Hippocampal formation (tissue), 2 donors: ENCODE measurements at places on chromosomes 12 and 14.

GRCh38 chr12:32671930-32672780 is 6.9 kb upstream of the DNM1L start:
- peak; percentile 81 for DNase-seq

DNA sequence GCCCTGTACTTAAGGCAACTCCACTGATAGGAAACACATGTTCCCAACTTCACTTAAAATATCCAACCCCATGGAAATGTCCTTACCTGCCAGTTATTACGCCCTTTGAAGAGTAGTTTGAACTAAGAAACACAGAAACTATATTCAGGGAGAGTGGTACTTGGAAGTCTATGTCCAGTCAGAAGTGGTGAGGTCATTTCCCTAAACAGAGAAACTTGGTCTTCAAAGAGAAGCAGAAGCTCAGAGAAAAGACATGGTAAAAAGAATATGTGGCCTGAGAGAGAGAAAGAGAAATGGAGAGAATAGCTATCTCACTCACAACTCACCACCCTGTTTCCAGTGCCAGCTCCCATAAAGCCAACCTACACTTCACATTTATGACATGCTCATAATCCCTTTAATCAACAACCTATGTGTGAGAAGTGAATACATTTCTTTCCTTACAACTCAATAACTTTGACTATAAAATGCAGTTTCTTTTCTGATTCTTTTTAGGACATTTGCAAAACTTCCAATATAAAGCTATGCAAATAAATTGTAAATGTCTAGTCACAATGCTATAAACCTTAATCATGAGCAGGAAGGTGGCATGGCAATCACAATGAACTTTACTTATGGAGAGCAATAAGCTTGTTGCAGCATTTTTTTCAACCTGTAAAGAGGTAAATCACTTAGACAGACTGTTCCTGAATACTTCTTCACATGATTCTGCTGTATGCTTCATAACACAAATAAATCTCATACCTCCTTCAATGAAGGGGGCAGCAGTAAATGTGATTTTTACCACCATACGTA is 67.1 kb downstream of the CPNE8 start:
- DNase-seq = no peak

DNA sequence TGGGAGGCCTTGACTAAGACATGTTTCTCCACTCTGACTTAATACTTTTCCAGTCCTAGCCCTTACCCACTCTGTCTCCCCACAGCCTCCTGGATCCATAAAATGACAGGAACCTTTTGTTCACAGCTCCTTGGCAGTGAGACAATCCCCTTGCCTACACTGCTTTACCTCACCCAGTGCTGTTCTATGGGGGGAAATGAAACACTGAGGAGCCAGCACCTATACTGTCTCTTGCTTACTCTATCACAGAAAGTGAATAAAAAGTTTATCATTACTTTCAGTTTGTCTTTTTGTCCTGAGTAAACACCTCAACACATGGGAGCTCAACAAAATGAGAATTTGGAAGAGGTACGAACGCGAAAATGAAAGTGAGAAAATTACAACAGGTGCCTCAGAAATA is 127.2 kb upstream of the DAAM1 start:
- no peak for DNase-seq

- no peak for DNase-seq
Measured at GRCh38 chr12:52956987-52957386, 8.1 kb downstream of the KRT18 start.

DNA sequence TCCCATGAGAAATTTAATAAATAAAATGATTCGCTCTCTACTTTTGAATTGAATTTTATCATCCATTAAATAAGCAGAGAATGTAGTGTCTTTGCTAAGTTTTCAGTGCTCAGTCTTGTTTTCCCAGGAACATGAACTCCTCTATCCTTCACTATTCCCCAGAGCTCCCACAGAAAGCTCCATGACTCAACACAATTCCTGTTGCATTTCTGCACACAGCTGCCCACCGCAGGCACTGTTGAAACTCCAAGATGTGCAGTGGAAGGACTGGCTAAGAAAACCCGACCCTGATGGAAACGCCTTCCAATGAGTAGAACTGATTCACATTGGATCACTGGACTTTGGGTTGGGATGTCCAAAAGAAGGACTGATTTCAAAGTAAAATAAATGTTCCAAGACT is 202.4 kb upstream of the AMIGO2 start:
- DNase-seq = no peak

DNA sequence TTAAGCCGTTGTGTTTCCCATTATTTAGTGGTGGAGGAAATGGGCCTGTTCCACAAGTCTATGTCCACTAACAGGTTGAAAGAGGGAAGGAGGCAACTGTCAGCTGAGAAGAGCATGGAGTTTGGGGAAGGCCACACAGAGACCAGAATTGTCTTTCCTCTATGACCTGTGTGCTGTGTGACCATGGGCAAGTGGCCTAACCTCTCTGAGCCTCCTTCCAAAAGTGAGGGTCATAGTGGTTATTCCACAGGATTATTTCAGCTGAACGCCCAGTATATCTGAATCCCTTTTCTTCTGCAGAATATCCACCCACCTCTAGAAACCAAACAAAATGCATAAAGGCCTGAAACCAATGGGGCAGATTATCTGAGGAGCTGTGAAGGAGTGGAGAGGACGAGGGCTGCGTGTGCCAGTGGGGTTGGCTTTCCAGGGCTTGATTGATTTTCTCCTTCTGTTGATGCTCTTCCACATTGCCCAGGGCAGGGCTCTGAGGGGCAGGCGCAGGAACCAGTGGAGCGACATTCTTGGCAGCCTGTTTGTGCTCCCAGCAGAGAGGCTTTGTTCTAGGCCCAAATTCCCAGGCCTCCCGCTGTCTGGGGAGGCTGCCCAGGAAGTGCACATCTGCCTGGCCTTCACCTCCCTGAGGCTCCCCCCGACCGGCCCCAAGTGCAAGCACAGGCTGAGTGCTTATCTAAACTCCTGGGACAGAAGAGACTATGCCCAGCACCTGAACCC is 452.7 kb downstream of the BCL11B start:
- DNase-seq = no peak

DNA sequence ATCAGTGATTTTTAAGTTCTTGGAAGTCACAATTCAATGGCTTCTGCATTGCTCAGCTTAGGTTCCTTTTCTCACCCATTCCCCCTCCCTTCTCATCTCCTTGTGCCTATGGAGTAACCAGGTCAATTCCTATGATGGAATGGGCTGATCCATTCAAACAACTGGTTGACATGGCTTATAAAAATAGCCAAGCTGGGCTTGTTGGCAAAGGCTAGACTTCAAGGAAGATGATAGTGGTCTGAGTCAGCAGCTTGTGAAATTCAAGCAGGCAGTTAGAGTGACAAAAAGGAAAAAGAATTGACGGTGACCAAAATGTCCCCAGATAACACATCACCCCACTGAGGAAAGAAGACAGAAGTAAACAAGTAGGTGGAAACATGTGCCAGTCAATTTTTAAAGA is 119.9 kb upstream of the PCED1B start:
- DNase-seq = no peak

DNA sequence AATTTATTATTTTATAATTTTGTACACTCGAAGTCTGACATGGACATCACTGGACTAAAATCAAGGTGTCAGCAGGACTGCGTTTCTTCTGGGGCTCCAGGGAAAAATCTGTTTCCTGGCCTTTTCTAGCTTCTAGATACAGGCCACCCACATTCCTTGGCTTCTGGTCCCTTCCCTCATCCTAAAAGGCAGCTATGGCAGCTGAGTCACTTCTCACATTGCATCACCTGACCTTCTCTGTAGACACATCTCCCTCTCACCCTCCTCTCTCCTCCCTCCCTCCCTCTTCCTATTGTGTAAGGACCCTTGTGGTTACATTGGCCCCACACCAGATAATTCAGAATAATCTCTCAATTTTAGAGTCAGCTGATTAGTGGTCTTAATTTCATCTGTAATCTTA is 92.4 kb downstream of the RPS6KA5 start:
- no peak for DNase-seq

DNA sequence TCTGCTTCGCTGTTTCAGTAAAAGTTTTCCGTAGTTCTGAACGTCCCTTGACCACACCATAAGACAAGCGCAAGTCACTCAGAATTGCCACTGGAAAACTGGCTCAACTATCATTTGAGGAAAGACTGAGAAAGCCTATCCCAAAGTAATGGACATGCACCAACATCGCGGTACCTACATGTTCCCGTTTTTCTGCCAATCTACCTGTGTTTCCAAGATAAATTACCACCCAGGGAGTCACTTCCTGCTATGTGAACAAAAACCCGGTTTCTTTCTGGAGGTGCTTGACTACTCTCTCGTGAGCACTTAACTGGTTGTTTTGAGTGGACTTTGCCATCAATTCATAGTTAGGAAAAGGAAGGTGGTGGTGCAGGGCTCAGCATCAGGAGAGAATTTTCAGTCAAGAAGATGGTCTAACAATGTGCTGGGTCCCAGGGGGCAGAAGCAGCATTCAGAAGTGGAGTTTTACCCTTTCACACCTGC is 1.4 kb downstream of the EGLN3 start:
- no peak for DNase-seq

DNA sequence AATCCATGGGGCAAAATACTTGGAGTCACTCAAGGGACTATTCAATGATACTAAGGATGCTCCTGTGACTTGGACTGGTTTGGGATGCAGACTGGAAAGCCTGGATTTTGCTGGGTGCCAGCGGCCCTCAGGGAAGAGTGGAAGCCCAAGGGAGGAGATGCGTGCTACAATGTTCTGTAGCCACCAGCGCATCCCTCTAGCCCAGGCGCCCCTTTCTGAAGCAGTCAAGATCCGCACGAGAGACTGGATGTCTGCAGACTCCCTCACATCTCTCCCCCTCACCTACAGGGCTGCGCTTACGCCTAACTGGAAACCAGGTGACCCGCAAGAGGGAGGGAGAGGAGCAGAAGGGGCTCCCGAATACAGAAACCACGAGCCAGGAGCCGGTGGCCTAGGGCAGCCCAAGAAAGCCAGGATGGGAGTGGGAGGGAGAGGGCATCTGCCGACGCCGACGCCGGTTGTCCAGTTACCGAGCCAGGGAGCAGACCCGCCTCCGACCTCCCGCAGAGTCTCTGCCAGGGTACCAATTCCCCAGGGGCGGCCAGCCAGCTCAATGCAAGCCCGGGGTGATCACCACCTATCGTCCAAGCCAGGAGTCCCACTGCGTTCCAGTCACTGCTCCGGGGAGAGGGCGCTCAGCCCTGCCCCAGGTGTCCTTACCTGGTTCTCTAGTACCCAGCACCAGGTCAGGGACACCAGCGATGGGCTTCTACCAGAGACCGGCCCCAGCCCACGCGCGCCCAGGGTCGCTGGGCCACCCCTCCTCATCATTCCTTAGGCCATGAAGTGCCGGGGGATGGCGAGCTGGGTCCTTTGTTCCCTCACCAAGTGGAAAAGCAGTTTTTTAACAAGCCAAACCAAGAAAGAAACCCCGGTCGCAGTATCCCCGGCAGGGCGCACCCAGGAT is 1.2 kb downstream of the NTN4 start:
- DNase-seq = no peak

DNA sequence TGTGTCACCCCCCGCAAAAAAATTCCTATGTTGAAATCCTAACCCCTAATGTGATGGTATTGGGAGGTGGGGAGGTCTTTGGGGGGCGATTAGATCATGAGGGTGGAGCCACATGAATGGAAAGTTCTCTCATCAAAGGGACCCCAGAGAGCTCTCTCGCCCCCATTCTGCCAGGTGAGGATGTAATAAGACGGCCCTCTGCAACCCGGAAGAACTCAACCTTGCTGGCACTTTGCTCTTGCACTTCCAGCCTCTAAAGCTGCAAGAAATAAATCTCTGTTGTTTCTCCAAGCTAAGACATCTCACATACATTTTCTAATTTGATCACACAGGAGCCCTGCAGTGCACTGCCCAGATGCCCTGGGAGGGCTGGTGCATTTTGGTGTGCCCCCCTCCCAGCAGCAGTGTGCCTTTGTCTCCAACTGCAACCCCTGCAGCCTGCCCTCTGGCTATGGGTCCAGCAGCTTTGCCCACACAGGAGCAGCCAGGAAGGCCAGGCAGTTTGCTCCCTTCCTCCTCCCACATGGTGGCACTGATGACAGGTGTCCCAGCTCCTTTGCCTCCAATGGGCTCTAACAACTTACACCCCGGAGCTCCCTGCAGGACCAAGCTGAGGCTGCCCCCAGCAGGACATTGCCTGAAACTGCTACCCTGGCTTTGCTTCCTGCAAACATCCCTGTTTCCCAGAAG is 59.3 kb downstream of the C14orf132 start:
- DNase-seq = peak; percentile 55

DNA sequence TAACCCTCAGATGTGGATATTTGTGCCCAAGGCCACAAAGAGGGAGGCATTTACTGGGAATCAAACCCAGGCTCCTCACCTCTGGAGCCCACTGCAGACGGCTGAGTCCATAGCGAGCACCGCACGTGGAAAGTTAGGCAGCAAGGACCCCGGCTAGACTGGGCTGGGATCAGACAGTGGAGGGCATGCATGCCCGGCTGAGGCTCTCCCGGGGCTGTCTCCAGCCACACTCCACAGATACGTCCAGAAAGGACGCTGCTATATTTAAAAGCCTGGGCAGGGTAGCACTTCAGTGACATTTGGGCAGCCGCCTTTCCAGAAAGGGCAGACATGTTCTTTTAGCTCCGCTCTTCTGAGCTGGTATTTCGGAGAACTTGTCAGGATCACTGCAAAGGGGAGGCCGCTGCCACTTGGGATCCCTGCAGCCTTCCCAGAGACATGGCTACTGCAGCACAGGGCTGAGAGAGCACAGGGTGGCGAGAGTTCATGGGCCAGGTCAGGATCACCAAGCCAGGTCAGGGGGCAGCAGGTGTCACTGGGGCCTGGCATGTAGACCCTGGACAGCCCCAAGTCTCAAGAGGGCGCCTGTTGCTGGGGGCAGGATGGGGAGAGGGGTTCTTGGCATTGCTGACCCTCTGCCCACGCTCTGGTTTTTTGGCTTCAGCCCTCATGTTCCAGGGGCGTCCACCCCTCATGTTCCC is 121.7 kb downstream of the PHETA1 start:
- no peak for DNase-seq

- no peak for DNase-seq
Measured at GRCh38 chr12:2064071-2064507, 11.3 kb downstream of the CACNA1C start.

DNA sequence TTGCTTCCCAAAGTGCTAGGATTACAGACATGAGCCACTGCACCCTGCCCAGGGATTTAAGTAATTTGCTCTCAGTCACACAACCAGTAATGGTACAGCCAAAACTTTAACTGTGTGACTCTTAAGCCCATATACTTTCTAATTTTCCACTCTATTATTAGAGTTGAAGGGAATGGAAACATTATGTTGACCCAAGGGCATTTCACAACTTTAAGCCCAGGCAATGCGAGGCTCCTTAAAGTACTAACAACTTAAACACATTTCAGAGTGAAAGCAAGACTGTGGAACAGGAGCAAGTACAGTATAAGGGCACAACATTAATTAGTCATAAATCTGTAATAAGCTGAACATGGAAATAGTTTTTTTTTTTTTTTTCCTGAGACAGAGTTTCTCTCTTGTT is 39.8 kb downstream of the BAZ1A start:
- DNase-seq = no peak

GRCh38 chr12:5140190-5140589 is 96.5 kb downstream of the KCNA5 start:
- DNase-seq = no peak

GRCh38 chr12:38664661-38665269 is 240.6 kb downstream of the CPNE8 start:
- DNase-seq = no peak

GRCh38 chr12:27965966-27966365 is 6.6 kb downstream of the PTHLH start:
- no peak for DNase-seq

- DNase-seq = no peak
Measured at GRCh38 chr14:53683229-53683628, 273.4 kb downstream of the BMP4 start.

GRCh38 chr14:29990993-29991392 is 63.3 kb upstream of the PRKD1 start:
- no peak for DNase-seq
